Right ventricle myocardium superior (tissue), 1 donor: ENCODE measurements at places on chromosomes 6 and 20.

GRCh38 chr6:105492706-105493673 lies 90.1 kb upstream of the PREP start:
- no peak for DNase-seq

- no peak for DNase-seq
These were observed 2.3 kb downstream of the SNX9 start for GRCh38 chr6:157825243-157825904.

GRCh38 chr6:100538086-100538485 lies 73.4 kb upstream of the SIM1 start:
- DNase-seq, result no peak

GRCh38 chr6:96276305-96276704 lies 245.3 kb upstream of the UFL1 start:
- DNase-seq, result no peak
